ENCODE measurements at places on chromosomes 11 and 22. TPM values are rescaled to one million over a fixed set of nuclear protein-coding genes. Genes with fewer than 3 reads are reported as not detected.

TSGA10IP gene
- total RNA-seq: not detected

UPK2 gene
- not detected for total RNA-seq

CHST1 gene
- total RNA-seq: 58.4 TPM

ABCC8 gene
- not detected for total RNA-seq

TYR gene
- not detected for total RNA-seq

DBX1 gene
- total RNA-seq: not detected

MRPL48 gene
- 31.8 TPM for total RNA-seq

OR51B4 gene
- not detected for total RNA-seq

SPTY2D1 gene
- total RNA-seq: 22.6 TPM

TUT1 gene
- total RNA-seq: 12.6 TPM

C22orf15 gene
- total RNA-seq: 0.36 TPM

ESAM gene
- 154 TPM for total RNA-seq

TPH1 gene
- total RNA-seq: 0.13 TPM

RABL2B gene
- total RNA-seq: 10.6 TPM

RTN4RL2 gene
- total RNA-seq: 0.27 TPM

ADAMTS8 gene
- not detected for total RNA-seq

SCGB1C1 gene
- total RNA-seq: not detected

CARS1 gene
- 56.4 TPM for total RNA-seq

RASD2 gene
- total RNA-seq: not detected

SLC15A3 gene
- total RNA-seq: 2.7 TPM

OR2AG2 gene
- total RNA-seq: 0.43 TPM

ACRV1 gene
- total RNA-seq: not detected

PHLDA2 gene
- total RNA-seq: 7.6 TPM

OR51B5 gene
- not detected for total RNA-seq

ANKK1 gene
- 0.07 TPM for total RNA-seq

MUC15 gene
- total RNA-seq: not detected

KDELR3 gene
- 46.8 TPM for total RNA-seq

FOLR1 gene
- total RNA-seq: not detected

RFPL3 gene
- total RNA-seq: not detected

TRIM21 gene
- 17.4 TPM for total RNA-seq

SCARF2 gene
- total RNA-seq: 20.9 TPM

RGL4 gene
- total RNA-seq: not detected

OR52N4 gene
- total RNA-seq: not detected

SULT4A1 gene
- total RNA-seq: 0.53 TPM

Data from thoracic aorta endothelial cell (primary cell).